ENCODE measurements at places on chromosomes 7 and 10.

- DNase-seq = no peak
Observed at GRCh38 chr7:137489880-137490279, 146.3 kb upstream of the PTN start.

DNA sequence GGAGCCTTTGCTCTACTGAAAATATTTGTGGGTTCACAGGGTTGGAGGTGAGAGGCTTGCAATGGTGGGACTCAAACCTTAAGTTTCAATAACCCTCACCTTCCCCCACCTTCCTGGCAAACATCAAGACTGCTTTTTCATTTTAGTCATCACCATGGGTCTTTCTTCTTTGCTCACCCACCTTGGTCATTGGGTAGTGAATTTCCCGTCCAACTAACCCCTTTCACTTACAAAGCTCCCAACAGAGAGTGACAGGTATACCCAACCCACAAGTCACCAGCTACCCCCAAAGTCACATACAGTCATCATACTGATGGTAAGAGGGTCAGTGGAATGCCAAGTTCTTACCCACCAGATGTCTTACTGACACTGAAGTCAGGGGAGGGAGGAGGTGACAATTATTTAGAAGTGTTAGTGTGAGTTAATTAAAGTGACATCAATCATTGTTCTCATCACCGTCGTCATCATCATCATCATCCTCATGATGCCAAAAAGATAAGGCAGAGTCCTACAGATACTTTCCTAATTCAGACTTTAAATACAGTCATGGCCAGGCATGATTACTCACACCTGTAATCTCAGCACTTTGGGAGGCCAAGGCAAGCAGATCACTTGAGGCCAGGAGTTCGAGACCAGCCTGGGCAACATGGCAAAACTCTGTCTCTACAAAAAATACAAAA, 49.0 kb downstream of the PIK3AP1 start:
- DNase-seq = no peak

DNA sequence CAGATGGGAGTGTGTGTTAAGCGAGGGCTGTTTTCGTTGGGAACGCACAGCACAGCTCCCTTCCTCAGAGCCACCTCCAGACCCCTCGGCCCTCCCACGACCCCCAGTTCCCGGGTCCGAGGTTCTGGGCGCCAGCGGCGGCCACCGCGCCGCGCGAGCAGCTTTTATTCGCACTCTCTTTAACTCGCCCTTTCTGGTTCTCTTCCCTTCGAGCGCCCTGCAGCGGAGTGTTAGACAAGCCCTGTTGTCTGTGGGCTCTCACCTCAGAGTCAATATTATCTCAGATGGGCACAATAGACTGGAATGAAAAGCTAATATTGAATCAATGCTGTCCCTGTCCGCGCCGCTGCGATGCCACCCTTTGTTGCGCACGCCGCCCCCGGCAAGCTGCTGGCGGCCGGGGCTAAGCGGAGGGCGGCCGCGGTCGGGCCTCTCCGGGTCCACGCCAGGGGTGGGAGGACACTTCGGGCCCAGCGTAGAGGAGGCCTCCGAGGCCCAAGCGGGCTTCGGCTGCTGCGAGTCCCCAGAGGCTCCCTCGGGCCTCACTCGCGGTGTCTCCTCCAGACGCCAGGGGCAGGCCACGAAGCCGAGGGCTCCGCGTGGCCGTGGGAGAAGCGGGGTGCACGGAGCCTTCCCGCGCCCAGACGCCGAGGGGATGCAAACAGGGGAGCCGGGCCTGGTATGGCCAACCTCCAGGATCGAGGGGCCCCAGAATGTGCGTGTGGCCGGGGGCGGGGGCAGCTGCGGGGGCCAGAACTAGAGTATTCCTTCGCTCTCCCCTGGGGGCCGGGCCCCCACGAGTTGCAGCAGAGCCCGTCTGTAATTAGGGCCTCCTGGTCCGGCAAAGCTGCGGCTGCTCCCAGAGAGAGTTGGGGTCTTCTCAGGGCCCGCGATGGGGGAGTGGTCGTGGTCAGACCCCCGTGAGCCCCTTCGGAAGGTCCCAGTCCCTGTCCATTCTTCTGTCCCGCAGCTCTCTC, 7.9 kb upstream of the EMX2 start:
- no peak for DNase-seq

- DNase-seq = no peak
Observed at GRCh38 chr10:70695241-70696030, 23.1 kb downstream of the ADAMTS14 start.

GRCh38 chr10:102819054-102819453, 18.2 kb downstream of the CYP17A1 start:
- no peak for DNase-seq

DNA sequence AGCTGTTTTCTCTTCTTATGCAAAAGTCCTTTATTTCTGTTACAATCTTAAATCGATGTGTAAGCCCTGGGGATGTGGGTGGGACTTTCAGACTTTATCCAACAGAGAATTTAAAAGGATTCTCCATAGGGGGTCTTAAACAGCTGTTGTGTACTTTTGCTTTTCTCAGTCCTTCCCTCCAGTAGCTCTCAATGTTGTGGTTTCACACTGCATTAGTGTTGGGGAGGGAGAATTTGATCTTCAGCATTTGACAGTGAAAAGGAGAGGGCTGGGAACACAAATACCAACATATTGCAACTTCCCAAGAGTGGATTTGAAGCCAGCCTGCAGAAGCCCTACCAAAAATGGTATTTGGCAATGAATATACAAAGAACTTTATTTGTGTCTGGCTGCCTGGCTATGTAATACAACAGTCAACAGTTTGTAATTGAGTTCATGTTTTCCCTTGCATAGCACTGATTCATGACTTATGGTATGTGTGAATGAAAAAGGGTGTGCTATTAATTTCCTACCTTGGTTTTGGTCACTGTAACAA, 80.1 kb upstream of the CAPZA2 start:
- DNase-seq = no peak

DNA sequence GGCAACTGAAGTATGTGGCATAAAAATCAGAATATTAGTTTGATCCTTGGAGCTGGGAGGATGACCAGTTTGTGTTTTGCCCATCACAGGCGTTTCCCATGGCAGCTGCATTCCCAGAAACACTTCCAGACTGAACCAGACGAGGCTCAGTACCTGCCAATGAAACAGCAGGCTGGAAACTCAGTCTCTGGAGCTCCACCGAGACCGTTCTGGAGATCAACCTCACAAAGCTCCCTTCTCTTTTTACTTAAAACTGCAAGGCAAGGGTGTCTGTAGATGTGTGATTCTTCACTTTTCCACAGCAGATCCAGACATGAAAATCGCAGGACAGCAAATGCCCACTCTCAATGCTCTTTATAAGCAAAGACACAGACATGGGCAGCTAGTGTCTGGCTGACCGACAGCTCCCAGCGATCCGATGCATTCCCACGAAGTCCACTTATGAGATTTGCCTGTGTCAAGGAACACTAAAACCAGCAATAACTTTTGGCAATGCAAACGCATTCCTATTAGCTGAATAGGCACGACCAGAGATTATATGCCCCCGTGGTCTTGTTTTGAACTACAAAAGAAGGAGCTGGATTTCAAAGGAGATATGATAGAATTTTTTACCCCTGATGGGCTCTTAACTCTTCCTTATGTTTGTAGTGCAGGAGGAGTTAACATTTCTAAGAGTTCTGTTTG, 72.6 kb downstream of the ADAM12 start:
- DNase-seq = no peak

GRCh38 chr7:131625817-131626372, 69.5 kb upstream of the PODXL start:
- no peak for DNase-seq

- DNase-seq = no peak
Observed at GRCh38 chr7:72019436-72019835, 392.7 kb downstream of the CALN1 start.

GRCh38 chr10:71429929-71430328, 33.2 kb downstream of the CDH23 start:
- no peak for DNase-seq

DNA sequence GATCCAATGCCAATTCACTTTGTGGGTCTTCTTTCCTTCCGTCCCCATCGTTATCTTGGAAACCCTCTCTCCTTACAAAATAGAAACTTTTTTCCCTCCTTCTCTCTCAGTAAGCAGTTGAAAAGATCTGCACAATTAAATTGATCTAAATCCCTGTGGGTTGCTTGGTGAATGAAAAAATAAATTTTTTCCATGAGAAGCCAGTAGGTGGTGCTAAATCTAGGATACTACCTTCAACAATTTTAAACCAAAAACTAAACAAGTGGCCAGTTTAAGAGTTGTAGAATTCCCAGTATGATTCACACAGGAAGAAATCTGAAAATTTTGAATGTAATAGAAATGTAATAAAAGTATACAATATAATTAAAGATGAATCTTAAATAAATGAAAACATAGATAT, 990.3 kb upstream of the ZNF722 start:
- no peak for DNase-seq

DNA sequence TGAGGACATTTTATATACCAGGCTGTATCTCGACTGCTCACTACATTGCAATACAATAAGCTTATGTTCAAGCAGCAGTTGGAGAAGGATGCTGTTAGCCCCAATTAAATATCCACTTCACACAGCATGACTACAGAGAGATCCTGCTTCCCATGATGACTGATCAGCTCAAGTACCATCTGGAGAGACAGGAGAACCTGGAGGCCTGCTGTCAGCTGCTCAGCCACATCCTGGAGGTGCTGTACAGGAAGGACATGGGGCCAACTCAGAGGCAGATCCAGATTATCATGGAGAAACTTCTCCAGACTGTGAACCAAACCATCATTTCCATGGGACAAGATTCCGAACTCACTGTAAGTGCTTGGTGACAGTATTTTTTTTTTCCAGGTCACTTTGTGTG, 22.5 kb downstream of the RNF133 start:
- DNase-seq = no peak

GRCh38 chr10:22609719-22610465, 104.5 kb downstream of the PIP4K2A start:
- DNase-seq = no peak

DNA sequence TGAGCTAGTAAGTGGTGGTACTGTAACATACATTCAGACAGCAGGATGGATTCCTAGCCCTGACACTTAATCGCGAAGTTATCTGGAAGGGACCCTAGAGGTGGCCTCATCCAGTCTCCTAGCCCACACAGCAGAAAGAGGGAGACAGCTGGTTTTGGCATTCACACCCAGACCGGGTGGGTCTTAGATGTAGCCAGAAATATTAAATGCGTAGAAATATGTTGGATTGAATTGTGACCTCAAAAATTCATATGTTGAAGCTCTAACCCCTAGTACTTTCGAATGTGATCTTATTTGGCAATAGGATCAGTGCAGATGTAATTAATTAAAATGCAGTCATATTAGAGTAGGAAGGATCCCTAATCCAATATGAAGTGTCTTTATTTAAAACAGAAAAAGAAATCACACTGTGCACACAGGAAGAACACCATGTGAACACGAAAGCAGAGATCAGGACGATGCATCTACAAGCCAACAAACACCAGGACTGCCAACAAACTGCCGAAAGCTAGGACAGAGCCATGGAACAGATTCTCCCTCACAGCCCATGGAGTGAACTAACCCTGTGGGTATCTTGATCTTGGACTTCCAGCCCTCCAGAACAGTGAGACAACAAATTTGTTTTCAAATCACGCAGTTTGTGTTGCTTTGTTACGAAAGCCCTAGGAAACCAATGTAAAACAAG, 2.9 kb upstream of the XPNPEP1 start:
- DNase-seq = no peak

DNA sequence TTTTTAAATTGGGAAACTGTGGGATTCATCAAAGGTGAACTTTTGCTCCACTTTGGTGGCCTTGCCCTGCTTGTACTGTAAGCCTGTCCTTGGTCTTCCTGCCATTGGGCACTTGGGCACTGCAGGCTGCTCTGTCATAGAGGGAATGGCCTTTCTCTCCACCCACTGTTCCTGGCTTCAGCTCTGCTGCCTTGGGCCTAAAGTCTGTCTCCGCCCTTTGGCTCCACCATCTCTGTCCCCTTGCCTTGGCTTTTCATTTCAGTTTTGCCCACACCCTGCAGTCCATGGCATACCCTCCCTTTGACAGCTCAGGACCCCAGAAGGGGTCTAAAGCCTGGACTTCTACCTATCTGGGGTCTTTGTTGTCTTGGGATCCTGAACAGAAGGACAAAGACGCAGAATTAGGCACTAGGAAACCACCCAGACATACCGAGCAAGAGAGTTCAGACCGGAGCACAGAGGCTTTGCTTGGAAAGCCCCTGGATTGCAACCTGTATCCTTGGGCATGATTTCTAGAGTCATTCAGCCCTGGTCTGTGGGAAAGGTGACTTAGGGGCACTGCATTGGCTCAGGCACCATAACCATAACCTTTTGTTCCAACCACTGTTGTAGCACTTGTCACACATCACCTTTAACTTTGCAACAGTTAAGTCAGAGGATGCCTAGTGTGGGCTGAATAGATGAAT, 5.2 kb upstream of the ARHGAP22 start:
- DNase-seq = no peak

- no peak for DNase-seq
Observed at GRCh38 chr10:86664341-86665217, 3.7 kb upstream of the LDB3 start.

GRCh38 chr10:31426401-31426800, 107.4 kb downstream of the ZEB1 start:
- no peak for DNase-seq

DNA sequence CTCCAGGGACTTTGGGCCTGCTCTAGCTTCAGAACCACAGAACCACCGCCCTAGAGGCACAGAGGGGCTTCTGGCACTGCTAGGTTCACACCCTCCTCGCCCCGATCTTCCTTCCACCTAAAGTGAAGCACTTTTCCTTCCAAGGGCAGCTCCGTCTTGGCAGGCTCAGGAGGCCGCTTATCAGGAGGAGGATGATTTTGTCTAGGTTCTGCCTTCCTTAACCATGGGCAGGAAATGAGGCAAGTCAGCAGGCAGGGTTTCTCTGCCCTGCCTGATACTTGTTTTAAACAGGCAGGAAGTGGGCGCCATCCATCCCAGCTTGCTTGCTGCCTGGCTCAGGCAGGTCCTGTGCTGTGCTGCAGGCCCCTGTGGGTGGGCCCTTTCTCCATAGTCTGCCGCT, 8.3 kb upstream of the ATP6V0E2 start:
- DNase-seq = no peak

DNA sequence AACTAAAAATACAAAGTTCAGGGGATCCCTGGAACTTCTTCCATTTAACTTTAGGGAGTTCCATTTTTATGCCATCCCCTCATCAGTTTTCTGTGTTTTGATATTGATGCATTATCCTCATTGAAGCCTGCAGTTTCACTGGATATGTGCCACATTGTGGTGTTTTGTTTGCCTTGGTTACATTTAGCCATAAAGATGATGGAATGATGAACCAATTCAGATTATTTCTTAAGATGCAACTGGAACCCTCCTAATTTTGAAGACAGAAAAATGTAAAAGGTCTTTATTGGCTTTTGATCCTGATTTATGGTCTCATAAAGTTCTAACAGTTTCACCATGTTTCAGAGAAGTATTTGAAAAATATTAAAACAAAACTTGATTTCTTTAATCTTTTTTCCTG, 314.2 kb upstream of the KLF6 start:
- DNase-seq = no peak

- DNase-seq = no peak
Observed at GRCh38 chr10:16809074-16809718, 8.0 kb downstream of the RSU1 start.

- DNase-seq = no peak
Observed at GRCh38 chr10:73893426-73893825, 17.5 kb upstream of the PLAU start.

GRCh38 chr10:1724921-1725488, 12.3 kb downstream of the ADARB2 start:
- DNase-seq = no peak
